ENCODE measurements at places on chromosomes 16 and 17.

GRCh38 chr16:19295393-19295792 lies 9.9 kb downstream of the CLEC19A start:
- DNase-seq = no peak

DNA sequence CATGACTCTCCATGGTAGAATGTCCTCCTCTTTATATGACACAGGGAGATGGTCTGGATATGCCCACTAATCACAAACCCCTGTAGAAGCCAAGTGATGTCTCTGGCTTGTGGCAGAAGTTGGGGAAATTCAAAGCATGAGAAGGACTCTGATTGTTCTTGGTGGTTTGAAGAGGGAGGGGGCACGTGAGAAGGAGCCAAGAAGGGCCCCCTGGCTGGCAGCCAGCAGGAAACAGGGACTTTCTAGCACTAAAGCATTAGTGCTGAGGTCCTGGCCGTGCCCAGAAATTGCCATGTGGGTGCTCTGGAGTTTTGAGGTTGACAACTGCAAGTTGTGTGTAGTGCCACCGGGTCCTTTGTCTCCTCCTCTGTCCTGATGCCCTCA lies 199.9 kb downstream of the LGALS9B start:
- no peak for DNase-seq

- DNase-seq = no peak
These were observed 37.2 kb downstream of the MEAK7 start for GRCh38 chr16:84467256-84467655.

GRCh38 chr16:87435372-87436224 lies 43.5 kb downstream of the MAP1LC3B start:
- no peak for DNase-seq

DNA sequence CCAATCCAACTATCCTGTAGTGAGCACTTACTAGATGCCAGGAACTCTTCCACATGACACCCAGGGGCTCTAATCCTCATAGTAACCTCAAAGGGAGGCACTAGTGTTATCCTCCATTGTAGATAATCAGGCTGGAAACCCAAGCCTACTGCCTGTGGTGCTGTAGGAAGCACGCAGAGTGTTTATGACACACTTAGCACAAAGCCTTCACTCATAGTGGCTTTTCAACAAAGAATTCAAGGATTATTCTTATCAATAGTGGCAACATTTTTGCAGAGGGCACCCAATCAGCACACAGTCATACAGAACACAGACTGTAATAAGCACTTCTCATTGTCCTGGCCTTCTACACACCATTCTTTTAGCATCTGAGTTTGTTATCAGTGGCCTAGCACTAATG lies 18.5 kb upstream of the SOX9 start:
- no peak for DNase-seq

- peak; percentile 62 for DNase-seq
These were observed 74.5 kb upstream of the TNRC6C start for GRCh38 chr17:77884019-77884418.

- DNase-seq = no peak
These were observed 218.7 kb downstream of the MRTFB start for GRCh38 chr16:14289692-14290340.

- DNase-seq = no peak
These were observed 6.8 kb upstream of the EZH1 start for GRCh38 chr17:42751628-42752027.

- no peak for DNase-seq
These were observed 6.4 kb upstream of the ODF4 start for GRCh38 chr17:8333281-8333680.

- DNase-seq = peak; percentile 46
These were observed 43.4 kb upstream of the SLC38A10 start for GRCh38 chr17:81338274-81339190.

DNA sequence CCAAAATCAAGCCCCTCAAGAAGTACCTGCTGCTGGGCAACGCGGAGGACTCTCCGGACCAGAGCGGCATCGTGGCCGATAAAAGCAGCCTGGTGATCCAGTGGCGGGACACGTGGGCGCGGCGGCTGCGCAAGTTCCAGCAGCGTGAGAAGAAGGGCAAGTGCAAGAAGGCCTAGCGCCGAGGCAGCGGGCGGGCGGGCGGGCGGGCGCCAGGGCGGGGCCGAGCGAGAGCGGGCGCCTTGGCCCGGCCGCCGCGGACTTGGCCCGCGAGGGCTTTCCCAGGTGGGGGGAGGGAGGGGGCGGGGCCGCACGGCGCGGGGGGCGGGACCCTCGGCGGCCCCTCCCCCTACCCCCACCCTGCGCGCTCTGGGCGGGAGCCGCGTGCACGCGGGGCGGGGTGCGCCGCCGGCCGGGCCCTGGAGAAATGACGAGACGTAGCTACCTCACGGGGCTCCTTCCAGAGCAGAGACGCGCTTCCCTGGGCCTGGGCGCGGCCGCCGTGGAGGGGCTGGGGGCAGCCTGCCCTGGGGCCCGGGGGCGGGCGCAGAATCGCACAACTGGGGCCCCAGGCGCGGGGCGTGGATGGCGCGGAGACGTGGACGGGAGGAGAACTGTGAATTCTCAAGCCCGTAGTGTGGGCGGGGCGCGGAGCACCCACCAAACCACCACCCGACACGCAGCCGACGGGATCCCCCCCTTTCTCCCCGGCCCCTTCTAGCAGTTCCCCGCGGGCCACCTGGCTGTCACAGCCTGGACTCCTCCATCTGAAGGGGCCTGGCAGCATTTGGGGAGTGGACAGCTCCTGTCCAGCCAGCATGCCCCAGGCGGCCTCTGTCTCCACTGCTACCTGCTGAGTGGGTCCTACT lies 218.7 kb downstream of the NTN1 start:
- DNase-seq = peak; percentile 87

- DNase-seq = no peak
These were observed 10.6 kb upstream of the SEPHS2 start for GRCh38 chr16:30456302-30456701.

GRCh38 chr16:82085011-82085779 lies 50.1 kb downstream of the HSD17B2 start:
- no peak for DNase-seq

DNA sequence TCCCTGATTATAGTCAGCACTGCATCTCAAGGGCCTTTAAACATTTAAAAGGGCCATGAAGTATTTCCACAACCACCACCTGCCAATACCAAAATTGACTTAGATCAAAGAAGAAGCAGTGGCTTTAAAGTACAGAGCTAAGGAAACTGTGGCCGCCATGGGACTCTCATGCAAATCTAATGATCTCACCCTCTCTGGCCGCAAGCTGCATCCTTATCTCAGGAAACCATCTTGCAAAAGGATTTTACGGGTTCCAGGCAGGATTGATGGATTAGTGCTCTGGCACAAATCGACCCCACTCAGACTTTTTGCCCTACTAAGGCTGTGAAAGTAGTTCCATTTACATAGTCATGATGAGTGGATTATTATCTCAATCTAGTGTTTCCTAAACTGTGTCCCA lies 22.6 kb downstream of the CDRT4 start:
- DNase-seq = no peak

GRCh38 chr17:81429821-81430551 lies 34.7 kb downstream of the BAHCC1 start:
- no peak for DNase-seq

- DNase-seq = no peak
These were observed 19.0 kb downstream of the CAMKK1 start for GRCh38 chr17:3873862-3874261.

DNA sequence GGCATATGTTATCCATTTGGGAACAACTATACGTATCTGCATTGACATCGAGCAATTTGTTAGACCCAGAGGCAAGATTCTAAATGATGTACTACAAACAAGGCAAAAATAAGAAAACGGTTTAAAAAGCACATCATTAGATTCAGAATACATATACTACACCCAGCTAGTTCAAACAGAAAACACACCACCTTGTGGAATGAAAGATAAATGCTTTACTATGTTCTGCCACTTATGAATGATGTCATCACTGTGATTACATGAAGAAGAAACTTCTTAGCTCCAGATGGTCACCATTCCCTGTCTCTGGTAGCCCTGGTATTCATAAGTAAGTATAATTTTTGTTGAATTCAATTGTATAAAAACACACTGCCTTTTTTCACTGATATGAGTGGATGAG lies 7.8 kb downstream of the NACA2 start:
- no peak for DNase-seq

GRCh38 chr16:48101069-48101674 lies 54.6 kb downstream of the ABCC12 start:
- no peak for DNase-seq

GRCh38 chr16:67428146-67428731 lies 2.7 kb upstream of the HSD11B2 start:
- peak; percentile 70 for DNase-seq

DNA sequence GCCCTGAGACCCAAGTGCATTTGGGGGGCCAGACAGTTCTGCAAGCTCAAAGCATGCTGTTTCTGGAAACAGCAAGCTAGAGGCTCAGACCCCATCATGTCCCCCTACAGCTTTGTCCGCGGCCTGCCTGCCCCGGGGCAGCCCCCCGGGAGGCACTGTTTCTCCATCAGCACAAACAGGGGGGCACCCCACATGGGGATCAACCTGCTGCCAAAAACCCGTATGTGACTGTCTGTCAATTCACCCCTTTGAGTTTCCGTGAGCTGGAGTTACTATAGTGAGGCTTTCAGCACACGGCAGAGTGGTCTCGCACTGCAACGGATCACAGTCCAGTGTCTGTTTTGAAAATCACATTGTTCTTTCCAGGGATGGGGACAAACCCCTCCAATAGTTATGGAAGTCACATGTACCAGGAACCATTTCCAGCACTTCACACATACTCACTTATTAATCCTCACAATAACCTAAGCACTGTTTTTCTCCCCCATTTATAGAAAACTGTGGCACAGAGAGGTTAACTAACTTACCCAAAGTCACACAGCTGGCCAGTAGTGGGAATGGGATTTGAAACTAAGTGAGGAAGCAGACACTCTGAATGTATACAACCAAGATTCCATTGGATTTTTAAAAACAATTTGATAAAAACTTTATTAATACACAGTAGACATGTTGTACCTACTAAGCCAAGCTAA lies 269.0 kb downstream of the C16orf95 start:
- no peak for DNase-seq

- DNase-seq = no peak
These were observed 343.0 kb upstream of the ZFHX3 start for GRCh38 chr16:73390936-73391335.

DNA sequence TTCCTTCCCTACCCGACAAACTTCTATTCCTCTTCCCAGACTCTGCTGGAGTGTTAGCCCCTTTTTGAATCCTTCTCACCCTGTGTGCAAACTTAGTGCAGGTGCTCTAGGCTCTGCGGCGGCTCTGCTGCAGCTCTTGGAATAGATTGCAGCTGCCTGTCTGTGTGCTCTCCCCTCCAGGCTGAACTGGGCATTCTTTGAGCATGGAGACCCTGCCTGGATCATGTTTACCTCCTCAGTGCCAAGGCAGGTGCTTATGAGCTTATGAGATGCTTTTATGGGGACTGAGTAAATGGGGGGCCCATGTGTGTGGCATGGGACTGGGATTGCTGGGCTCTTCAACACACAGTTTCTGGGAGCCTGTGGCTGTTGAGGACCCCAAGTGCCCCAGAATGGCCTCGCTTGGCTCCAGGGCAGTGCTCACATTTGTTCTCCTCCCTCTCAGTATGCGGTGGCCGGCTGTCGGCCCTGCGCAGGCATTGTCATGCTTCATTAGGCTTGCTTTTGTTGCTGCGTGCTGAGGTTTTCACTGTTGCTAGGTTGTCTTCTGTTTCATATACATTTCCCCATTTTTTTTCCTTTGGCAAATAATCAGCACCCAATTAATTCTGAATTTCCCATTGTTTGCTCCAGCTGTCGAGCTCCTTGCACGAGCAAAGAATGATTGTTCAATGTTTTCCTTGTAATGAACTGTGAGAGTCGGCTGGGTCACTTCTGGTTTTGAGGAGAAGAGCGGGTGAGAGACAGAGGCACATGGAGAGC lies 185.5 kb upstream of the NLRP1 start:
- no peak for DNase-seq

- DNase-seq = no peak
These were observed 12.6 kb upstream of the XYLT1 start for GRCh38 chr16:17483351-17483750.

- no peak for DNase-seq
These were observed 18.2 kb downstream of the EMC8 start for GRCh38 chr16:85781156-85781555.

DNA sequence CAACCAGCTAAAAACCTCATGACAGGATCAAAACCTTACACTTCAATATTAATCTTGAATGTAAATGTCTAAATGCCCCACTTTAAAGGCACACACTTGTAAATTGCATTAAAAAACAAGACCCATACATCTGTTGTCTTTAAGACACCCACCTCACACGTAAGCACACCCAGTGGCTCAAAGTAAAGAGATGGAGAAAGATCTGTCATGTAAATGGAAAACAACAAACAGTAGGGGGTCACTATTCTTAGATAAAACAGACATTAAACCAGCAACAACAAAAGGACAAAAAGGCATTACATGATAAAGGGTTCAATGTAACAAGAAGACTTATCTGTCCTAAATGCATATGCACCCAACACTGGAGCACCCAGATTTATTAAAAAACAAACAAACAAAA lies 35.6 kb downstream of the SDR42E1 start:
- DNase-seq = no peak

GRCh38 chr17:17220529-17220928 lies 14.4 kb upstream of the PLD6 start:
- DNase-seq = peak; percentile 2

GRCh38 chr16:58120234-58120633 lies 8.9 kb downstream of the CFAP20 start:
- no peak for DNase-seq

DNA sequence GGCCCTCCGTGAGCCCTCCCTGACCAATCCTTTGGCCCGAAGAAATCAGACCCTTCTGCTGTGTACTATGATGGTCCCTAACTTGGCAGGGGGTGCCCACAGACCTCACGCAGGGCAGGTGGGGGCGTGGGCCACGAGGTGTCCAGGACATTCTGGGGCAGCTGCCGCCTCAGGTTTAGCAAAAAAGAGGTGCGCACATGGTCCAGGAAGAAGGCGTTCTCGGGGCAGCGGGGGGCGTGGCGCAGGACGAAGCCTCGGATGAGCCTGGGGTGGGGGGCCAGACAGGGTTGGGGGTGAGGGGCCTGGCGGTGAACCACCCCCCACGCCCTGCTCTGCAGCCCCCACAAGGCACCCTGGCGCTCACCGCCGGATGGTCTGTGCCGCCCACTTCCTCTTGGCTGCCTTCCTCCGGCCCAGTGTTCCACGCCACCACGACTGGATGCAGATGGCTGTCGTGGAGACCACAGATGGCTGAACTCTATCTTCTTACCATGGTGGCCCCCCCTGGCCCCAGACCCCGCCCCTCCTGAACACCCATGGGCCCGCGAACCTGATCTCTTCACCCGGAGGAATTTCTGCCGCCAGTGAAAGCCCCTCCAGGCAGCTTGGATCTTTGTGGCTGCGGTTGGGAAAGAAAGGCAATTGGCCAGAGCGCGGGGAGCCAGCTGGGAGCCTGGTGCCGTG lies 14.2 kb upstream of the CRK start:
- DNase-seq = no peak

GRCh38 chr16:73885319-73885718 lies 411.3 kb upstream of the PSMD7 start:
- no peak for DNase-seq

DNA sequence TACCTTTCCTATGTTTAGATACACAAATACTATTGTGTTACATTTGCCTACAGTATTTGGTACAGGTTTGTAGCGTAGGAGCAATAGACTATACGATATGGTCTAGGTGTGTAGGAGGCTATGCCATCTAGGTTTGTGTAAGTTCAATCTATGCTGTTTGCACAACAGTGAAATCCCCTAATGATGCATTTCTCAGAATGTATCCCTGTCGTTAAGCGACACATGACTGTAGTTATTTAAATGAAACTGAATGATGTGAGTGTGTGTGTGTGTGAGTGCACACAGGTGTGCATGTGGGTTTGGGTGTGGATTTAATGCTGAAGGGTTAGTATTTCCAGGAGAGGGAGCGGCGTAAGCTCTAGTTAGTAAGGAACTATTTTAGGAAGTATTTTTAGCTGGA lies 34.6 kb upstream of the SMIM36 start:
- no peak for DNase-seq
